ENCODE measurements at places on chromosomes 5 and 9.

DNA sequence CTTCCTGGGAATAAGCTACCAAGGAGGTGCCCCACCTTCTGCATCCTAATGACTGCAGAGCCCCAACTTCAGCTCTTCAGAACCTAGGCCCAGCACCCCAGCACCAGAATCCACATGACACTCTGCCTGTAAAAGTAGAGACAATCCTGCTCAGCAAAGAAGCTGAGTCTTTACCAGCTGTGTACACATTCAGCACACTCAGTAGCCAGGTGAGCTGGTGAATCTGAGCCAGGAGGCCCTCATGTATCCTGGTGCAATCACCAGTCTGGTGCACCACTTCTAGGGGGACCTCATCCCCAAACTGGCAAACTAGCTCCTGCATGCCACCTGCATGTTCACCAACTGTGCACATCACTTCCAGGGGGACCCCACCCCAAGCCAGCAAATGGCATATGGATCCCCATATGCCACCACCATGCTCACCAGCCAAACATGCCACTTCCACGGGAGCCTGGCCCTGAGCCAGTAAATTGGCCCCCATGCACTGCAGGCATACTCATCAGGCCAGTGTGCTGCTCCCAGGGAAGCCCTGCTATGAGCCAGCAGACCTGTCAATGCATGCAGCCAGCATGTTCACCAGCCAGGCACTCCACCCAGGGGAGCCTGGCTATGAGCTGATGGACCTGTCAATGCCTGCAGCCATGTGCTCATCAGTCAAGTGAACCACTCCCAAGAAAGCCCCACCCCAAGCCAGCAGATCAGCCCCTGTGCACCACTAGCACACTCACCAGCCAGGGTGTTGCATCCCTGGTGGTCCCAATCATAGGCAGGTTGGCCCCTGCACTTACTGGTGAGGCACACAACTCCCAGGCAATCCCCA lies 15.6 kb upstream of the BTNL9 start:
- DNase-seq: no peak

GRCh38 chr9:83062651-83063527 lies at the start of gene RASEF:
Gene RASEF (minus strand): TSS chr9:83063142. CDS start chr9:83062867, 275 bp downstream.
- DNase-seq: no peak

- DNase-seq: no peak
Measured at GRCh38 chr9:106291786-106292185, 571.2 kb upstream of the ZNF462 start.

DNA sequence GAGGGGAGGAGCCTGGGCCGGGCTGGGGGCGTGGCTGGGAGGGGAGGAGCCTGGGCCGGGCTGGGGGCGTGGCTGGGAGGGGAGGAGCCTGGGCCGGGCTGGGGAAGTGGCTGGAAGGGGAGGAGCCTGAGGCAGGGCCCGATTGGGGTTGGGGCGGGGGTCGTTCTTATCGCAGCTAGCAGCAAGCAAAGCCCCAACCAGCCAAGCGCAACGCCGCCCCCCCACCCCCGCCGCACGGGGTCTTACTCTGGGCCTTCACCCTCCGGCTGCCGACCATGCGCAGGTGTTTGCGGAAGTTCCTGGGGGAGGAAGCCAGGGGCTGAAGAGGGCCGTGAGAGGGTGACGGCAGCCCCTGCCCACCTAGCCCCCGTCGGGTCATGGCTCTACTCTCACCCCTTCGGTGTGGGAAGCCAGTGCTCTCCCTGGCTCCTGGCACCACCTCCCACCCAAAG lies 5.0 kb downstream of the NSMF start:
- no peak for DNase-seq

DNA sequence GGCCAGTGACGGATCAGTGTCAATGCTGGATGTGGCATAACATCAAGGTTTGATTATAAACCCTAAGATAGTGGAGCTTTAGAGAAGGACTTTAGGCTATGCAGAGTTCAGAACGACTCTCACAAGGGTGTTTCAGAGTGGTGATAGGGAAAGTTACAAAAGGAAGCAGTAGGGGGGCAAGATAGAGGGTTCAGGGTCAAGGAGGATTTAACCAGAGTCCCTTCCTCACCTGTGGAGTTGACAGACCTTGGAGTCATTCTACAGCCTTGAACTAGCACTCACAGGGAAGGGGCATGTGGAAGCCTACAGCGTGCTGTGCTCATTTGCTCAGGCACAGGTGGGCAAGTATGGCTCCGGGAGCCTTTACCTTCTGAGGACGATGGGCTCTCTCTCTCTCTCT lies 7.9 kb downstream of the DMRT1 start:
- DNase-seq: no peak

DNA sequence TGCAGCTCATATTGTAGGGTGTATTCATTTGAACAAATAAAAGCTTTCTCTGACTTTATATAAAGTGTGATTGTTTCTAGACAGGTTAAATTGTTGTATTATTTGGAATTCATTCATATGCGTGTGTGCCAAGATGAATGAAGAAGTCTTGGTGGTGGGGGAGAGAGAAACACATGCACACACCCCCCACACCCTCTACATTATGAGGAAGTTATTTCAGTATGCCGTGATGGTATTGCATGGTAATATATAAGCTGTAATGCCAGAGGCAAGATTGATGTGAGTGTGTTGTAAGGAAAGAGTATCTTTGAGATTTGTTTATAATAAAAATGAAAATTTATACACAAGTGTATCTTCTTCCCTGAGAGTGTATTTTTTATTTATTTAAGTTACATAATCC lies 71.0 kb downstream of the IPO11 start:
- DNase-seq: no peak

DNA sequence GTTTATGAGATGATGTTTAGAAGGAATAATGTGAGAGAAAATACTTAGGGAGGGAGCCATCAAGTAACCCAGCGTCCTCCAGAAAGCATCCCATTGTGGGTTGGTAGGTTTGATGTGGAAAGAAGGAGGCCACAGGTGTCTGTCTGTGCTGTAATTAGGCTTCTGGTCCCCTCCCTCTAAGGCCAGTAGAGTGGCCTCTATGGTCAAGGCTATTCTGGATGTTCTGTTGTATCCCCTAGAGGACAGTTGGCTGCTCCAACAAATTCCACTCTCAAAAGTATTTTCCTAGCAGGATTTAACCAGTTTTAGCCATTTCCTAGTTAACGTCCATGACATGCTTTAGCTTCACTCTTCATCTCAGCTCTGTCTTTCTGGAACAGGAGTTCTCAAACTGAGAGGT lies 106.5 kb downstream of the EGFLAM start:
- DNase-seq: no peak
